Stomach (tissue), 19 donors: ENCODE measurements at places on chromosomes 4 and X.

DNA sequence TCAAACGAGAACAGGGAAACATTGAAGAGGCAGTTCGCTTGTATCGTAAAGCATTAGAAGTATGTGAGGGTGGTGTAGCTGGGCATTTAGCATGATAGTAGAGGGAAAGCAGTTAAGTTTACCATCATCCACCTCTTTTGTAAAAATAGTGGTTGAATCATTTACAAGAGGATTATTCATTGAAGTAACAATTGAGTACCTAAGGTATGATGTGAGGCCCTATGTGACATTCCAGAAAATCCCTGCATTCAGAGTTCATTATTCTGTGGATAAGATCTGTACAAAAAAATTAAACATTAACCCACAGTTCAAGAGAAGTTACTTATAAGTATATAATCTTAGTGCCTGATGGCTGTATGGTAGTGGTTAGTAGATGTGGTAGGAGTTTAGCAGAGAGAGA is 22.2 kb upstream of the GCNA start:
- no peak for DNase-seq

DNA sequence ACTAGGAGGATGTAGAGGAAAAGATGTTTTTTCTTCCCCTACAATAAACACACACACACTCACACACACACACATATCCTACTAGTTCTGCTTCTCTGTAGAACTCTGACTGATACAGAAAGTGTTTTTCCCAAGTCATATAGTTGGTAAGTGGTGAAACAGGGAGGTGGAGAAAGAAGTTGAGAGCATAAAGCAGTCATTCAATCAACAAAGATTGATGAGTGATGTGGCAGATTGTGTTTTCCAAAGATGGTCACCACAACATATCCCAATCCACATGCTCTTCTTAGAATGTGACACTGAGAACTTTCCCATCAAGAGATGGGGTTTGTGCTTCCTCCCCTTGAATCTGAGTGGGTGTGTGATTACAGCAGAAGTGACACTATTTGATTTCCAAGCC is 123.4 kb upstream of the ATP6AP2 start:
- DNase-seq, result no peak

DNA sequence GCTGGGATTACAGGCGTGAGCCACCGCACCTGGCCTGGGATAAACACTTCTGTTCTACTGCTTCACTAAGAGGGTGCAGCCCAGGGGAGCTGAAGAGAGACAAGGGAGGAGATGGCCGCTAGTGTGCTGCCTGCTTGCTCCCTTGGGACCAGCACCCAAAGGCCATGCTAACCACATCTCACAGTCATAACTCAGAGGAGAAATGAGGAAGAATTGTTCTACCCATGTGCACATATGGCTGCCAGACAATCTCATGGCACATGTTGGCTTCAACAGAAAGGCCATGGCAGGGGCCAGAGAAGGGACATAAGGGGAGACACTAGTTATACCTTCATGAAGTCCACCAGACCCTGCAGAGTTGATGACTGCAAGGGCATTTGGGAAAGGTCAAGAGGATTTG is 22.4 kb downstream of the CLDN22 start:
- DNase-seq, result no peak

GRCh38 chr4:175263537-175263936 is 345.4 kb downstream of the ADAM29 start:
- no peak for DNase-seq

DNA sequence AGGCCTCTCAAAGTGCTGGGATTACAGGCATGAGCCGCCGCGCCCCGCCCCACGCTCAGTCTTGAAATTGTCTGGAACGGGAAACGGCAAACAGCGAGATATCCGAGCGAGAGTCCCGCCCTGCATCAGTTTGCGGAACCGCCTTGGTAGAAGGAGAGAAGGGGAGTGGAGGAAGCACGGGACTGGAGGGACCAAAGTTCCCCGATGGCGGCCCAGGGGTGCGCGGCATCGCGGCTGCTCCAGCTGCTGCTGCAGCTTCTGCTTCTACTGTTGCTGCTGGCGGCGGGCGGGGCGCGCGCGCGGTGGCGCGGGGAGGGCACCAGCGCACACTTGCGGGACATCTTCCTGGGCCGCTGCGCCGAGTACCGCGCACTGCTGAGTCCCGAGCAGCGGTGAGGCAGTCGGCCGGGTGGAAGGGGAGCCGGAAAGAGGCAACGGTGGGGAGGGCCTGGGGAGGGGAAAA is at the start of gene BST1:
Gene BST1 (plus strand): TSS at position 125 of the 463 bp plus-strand sequence. CDS start 80 bp downstream, at position 205.
- peak; percentile 91 for DNase-seq

DNA sequence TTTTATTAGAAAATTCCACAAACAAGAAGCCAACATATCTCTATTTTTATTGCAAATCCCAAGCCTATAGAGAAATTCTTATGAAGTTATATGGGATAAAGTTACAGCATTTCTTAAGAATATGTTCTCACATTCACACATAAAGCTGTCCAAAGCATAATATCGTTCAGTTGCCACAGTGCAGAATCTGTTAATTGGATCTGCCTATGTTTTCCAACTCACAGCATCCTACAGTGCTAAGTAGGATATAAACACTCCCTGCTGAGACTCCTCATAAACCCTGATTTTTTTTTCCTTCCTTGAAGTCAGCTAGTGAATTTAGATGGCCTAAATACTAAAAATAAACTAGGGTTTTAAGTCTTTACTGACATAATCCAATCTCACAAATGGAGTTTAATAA is 307.9 kb downstream of the PDGFC start:
- DNase-seq, result no peak

- DNase-seq, result peak; percentile 84
Observed at GRCh38 chr4:169485791-169486742, 126.3 kb downstream of the NEK1 start.

DNA sequence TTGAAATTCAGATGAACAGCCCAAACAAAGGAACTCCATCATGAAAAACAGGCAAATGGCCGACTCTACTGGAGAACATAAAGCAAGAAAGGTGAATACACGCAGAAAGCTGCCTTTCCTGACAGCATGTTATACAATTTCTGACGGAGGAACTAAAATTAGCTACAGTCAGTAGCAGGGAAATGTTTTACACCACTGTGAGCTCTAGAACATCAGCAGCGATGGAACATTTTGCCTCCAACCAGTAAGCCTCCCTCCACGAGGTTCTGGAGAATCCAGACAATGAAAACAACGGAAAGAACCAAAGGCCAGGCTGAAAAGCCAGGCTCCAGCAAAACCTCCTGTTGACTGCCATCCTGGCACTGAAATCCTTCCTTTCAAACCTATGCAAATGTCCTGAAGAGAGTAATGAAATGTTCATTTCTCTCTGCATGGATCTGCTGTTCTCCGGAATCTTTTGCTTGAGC is 78.9 kb downstream of the IRF2 start:
- DNase-seq, result no peak

DNA sequence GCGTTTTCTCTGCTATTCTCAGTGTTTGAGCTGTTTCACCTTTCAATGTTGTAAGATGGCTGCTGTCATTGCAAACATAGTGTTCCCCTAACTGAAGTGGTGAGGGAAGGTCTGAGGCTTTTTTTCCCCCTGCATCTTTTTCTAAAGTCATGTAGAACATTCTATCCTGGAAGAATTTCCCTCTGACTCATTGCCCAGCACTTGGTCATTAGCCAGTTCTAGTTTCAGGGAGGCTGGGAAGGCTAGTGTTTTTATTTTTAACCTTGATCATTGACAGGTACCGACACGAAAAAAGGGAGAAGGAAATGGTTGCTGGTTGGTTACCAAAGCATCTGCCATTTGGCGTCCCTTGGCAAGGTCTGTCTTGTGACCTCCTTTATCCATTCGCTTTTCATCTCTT is 6.6 kb downstream of the LANCL3 start:
- no peak for DNase-seq

DNA sequence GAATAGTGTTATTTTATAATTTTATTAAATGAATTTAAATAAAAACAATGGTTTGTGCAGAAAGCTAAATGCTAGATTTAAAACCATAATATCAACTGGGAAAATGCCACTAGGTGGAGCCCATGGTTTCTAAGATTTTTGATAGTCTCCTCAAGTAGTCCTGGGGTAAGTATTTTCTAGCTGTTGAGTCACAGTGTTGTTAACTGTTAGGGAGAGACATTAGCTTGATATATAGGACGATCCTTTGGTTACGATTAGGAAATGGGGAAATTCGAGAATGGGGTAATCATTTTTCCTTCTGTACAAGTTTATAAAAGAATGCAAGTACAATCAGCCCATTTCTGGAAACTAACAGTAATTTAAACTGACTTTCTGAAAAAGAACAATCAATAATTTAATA is 378.4 kb downstream of the ANKRD50 start:
- DNase-seq, result no peak
